ENCODE measurements at places on chromosomes 5 and 9. TPM values are rescaled to one million over a fixed set of nuclear protein-coding genes. Genes with fewer than 3 reads are reported as not detected.

MRPS27 gene
- total RNA-seq = 72.2 TPM

PALM2AKAP2 gene
- total RNA-seq = 16.8 TPM

TLX3 gene
- not detected for total RNA-seq

IFNK gene
- not detected for total RNA-seq

All from diencephalon (tissue), 1 donor.